ENCODE measurements at places on chromosomes 16 and 17.

DNA sequence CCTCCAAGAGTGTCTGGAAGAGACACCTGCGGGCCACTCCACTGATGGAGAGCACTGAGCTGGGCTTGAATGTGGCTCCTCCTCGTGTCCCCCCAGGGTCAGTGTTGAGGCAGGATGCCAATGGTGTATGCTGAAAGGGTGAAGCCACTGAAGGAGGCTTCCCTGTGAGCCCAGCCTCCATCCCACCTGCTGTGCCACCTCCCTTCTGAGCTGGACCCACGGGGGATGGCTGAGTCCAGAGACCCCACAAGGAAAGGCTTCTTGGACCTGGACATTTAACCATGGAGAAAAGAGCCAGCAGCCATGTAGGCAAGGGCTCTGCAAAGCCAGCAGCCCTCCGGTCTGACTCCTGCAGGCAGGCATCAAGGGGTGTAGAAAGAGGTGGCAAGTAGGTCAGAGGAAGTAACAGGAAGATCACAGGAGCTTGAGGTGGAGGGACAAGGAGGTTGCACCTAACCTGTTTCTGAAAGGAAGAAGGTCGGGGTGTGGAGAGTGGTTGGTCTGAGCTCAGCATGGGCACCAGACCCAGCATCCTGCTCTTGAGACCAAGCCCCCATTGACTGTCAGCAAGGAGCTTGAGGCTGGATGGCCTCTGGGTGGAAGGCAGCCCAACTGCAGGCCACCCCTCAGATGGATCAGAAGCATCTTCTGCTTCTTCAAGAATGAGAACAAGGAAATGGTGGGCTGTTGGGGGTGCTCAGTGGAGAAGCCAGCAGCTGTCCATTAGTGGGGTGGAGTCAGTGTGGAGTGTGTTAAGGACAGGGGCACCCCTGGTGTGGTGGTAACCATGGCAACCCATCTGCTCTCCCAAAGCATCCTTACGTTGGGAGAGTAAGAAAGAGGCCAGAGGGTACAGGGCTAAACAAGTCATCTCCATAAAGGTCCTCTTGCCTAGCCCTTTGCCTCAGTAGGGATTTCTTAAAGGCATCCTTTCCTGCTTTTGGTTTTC, 80.7 kb downstream of the PLD6 start:
- no peak for DNase-seq

DNA sequence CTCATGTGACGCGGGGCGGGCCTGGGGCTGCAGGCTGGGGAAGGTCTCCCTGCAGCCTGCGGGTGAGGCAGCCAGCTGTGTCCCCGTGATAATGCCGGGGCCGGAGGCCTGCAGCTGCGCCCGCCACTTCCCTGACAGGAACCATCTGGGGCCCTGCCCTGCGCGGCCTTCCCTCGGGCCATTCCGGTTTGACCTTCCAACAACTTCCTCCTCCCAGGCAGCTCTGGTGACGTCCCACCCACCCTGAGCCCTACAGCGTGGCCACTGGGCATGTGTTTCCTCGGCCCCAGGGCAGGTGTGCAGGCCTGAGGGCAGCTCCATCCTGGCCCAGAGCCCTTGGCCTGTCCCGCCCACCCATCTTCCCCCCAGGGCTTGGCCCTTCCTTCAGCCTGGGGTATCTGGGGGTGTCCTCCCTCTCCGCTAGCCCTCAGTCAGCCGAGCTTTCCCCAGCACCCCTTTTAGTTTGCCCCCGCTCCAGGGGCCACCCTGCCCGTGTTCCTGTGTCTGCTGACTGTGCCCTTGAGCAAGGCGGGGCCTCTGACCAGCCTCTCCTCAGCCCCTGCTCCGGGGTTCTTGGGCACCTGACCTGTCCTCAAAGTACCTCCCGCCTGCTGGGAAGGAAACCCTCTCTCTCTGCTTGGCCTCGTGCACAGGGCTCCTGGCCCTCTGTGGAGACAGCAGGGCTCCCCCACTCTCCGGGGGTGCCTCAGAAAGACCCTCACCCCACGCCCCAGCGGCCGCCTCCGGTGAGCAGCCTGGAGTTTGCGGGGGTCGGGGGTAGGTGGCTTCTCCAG, at the start of gene CBFA2T3:
Gene CBFA2T3, minus strand, starts transcription at position 190 of the 794 bp plus-strand sequence. CDS start 400 bp downstream, outside the sequence.
- no peak for DNase-seq

DNA sequence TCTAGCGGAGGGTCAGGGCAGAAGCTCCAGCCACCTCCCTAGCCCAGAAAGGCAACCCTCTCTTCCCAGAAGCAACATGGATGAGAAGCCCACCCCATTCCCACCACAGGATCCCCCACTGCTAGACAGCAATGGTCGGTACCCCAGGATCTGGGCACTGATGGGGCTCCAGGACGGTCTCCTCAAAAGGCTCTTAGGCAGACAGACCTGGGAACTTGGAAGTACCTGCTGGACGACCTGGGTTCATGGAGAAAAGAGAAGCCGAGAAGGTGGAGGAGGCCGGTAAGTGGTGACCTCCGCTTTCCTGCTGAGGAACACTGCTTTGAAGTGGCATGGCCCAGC, 96.6 kb downstream of the TBC1D16 start:
- no peak for DNase-seq

DNA sequence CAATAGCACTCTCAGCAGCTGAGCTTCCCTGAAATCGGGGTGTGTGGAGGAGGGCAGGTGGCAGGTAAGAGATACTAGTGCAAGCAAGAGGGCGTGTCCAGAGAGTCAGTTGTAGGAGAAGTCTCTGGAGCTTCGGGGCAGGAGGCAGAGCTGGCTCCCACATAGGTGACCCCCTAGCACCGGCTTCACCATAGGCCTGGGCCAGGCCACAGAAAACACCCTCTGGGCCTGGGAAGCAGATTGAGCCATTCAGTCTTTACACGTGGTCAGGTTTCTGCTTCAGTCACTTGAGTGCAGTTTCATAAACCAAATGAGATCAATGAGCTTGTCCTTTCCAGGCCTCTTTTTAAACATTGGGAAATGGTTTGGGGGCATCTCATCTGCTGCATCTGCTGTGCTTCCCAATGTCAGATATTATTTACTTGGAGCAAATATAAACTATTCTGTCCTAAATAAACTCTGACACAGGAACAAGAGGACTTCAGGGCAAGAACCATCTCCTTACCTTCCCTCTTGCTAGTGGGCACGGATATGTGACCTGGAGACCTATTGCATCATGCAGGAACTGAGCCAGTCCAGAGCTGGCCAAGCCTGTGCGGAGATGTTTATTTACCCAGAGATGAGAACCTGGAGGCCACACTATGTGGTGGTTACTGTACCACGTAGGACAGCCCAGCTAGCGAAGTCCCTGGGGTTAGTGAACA, 16.1 kb downstream of the CCR7 start:
- peak; percentile 57 for DNase-seq

DNA sequence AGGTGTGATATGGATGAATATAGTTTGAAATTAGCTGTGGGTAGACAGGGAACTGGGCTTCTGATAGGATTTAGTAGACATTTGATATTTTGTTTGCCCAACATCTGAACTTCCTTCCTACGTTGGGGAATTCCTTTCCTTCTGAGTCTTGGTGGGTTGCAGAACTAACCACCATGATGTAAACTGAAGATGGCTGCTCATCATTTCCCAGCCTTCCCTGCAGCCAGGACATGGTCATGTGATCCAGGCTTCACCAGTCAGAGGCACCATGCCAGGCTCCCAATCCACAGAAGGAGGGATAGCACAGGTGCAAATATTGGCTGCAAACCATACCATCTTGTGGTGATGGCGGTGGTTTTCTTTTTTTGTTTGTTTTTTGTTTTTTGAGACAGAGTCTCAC, 57.4 kb downstream of the EMP2 start:
- no peak for DNase-seq

DNA sequence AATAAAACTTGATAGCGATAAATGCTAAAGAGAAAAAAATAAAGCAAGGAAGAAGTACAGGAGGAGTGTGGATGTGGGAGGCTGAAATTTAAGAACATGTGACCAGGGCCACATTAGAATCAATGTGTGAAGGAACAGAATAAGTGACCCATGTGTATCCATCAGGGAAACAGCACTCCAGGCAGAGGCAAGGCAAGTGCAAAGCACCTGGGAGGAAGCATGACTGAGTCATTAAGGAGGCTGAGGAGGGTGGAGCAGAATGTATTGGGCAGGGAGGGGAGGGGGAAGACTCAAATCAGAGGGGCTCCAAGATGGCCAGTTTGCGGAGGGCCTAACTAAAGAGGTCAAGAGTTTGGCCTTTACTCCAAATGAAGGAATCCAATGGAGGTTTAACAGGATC, 8.0 kb downstream of the CDR2 start:
- DNase-seq, result no peak

All from AG08396 (cell line).